ENCODE measurements at places on chromosomes 12 and 14.
A peak's percentile ranks its signal among the peaks of the same experiment; 100 is the strongest.

GRCh38 chr14:93901813-93902212 is 25.3 kb upstream of the FAM181A start:
- no peaks in the 10 kb centered on the region for H3K36me3 ChIP-seq
- no peak overlapping the region for H3K4me3 ChIP-seq
- H3K27me3 ChIP-seq = peaks cover 41% of the 10 kb centered on the region
- DNase-seq = no peak
- no peak overlapping the region for H3K27ac ChIP-seq
- no peaks in the 10 kb centered on the region for H3K4me1 ChIP-seq

DNA sequence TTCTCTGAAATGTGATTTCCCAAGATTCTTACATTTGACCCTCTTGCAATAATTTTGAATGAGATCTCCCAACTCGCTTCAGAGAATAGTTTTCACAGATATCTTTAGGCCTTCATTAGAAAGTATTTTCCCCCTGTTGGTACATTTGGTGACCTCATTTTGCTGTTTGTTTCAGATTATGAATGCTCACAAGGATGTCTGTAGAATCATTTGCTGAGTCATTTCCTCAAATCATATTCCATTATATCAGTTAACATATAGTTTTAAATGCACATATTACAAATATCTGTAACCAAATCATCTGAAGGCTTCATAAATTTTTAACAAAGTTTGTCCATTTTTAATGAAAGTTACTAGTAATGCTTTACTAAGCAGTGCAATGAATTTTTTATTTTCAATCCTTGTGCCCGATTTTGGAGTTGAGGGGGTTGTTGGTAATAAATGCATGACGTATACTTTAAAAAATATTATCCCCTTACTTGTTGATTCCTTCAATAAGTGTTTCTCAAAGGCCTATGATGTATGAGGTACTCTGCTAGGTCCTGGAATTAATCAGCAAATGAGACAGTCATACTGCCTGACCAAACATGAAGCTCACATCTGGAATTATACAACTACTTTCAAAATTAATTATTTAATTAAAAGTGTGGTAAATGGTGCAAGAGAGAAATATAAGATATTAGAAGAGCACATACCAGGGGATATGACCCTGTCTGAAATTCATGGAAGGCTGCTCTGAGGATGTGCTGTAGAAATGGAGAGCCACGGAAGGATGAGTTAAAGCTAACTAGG is 126.9 kb upstream of the RAP1B start:
- H3K36me3 ChIP-seq = no peaks in the 10 kb centered on the region
- DNase-seq = no peak
- no peak overlapping the region for H3K4me3 ChIP-seq
- H3K4me1 ChIP-seq = peaks cover 36% of the 10 kb centered on the region
- no peaks in the 10 kb centered on the region for H3K27me3 ChIP-seq

DNA sequence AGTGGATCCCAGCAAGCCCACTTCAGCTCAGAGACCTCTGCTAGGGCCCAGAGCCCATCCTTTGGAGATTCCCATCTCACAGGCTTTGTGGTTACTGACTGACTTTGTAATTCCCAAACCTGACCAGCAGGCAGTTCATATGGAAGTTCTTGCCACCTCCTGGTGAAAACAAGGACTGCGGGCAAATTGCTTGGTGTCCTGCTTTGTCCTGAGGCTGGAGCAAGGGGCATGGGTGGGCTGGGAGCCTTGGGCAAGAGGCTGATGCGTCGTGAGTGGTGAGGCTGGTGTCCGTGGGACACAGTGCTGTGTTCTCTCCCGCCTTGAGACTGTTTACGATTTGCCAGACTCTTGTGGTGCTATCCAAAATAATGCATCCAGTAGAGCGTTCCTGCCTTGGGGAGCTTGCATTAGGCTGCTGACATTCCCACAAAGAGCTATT is 91.0 kb downstream of the LRRC74A start:
- DNase-seq = no peak
- H3K27me3 ChIP-seq = no peaks in the 10 kb centered on the region
- H3K27ac ChIP-seq = peak overlapping the region; percentile 99
- peaks cover 75% of the 10 kb centered on the region for H3K4me1 ChIP-seq
- no peaks in the 10 kb centered on the region for H3K36me3 ChIP-seq
- H3K4me3 ChIP-seq = no peak overlapping the region

DNA sequence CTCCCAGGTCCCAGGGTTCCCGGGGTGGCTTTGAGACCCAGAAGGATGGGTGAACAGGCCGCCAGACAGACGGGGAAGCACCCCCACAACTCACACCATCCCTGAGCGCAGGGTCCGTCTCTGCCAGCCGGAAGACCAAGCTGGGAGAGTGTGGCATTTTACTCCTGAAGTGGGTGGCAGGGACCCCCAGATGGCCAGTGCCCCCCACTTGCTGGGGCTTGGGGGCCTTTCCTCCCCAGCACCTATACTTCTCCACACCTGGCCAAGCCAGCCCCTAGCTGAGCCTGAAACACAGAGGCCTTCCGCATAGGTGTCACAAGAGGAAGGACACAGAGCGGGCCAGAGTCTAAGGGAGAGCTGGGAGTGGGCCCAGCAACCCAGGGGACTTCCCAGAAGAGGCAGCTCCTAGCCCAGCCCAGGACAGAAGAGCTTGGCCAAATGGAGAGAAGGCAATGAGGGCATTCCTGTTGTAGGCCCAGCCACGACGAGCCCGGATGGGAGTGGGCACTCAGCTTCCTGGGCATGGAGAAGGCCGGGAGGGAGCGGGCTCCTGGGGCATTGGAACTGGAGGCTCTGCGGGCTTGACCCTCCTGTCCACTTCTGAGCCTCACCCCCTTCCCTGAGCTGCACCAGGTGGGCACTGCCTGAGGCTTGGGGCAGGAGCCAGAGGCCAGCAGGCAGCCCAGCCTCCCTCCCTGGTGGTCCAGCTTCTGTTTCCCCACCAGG is 3.3 kb downstream of the AHNAK2 start:
- H3K36me3 ChIP-seq = no peaks in the 10 kb centered on the region
- no peak overlapping the region for H3K4me3 ChIP-seq
- peak overlapping the region; percentile 93 for H3K27ac ChIP-seq
- peak; percentile 89 for DNase-seq
- H3K27me3 ChIP-seq = no peaks in the 10 kb centered on the region

- peaks cover 17% of the 10 kb centered on the region for H3K4me1 ChIP-seq
- no peak overlapping the region for H3K4me3 ChIP-seq
- peaks cover 15% of the 10 kb centered on the region for H3K36me3 ChIP-seq
- H3K27ac ChIP-seq = no peak overlapping the region
Measured at GRCh38 chr14:90614696-90615516, 201.3 kb downstream of the TTC7B start.

GRCh38 chr12:57214398-57214781 is 2.2 kb upstream of the NXPH4 start:
- H3K4me3 ChIP-seq = peak overlapping the region; percentile 32
- peak overlapping the region; percentile 92 for H3K27ac ChIP-seq
- H3K4me1 ChIP-seq = peaks cover 74% of the 10 kb centered on the region

DNA sequence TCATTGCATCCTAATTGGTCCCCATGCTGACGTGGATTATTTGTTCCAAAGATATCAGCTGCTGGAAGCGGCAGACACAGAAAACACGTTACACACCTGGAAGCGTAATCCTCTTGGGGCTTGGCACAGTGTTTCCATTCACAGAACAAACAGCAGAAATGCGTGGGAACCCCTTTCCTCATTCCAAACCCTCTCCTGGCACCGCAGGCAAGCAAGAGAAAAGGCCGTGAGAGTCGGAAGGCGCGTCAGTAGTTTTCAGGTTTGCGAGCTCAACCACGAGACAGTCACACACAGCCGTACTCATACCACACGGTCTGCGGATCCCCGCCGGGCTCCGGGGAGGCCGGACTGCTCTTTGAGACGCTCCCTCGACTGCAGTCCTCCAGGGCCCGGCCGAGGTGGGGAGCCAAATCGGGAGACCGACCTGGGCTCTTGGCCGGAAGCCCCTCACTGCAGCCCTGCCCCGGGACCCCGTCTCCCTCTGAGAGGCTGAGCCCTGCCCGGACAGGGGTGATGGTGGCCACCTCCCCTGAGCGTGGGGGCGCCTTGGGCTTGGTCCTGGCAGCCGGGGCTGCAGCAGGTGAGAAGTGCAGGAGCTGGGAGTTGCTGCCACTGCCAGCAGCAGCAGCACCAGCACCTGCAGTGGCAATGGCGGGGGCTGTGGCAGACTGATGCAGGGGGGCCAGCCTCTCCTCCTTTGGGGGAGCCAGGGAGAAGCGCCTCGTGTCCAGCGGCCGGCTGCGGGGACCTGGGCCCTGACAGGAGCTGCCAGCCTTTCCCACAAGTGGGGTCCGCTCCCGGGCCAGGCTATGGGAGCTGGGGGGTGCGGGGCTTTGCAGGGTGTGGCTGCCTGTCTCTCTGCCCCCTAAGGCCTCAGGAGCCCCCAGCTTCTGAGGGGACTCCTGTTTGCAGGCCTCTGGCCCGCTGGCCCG is 28.1 kb upstream of the GPR68 start:
- no peaks in the 10 kb centered on the region for H3K36me3 ChIP-seq
- H3K4me3 ChIP-seq = no peak overlapping the region
- peak; percentile 91 for DNase-seq
- peaks cover 3% of the 10 kb centered on the region for H3K27me3 ChIP-seq
- no peak overlapping the region for H3K27ac ChIP-seq
- peaks cover 13% of the 10 kb centered on the region for H3K4me1 ChIP-seq

DNA sequence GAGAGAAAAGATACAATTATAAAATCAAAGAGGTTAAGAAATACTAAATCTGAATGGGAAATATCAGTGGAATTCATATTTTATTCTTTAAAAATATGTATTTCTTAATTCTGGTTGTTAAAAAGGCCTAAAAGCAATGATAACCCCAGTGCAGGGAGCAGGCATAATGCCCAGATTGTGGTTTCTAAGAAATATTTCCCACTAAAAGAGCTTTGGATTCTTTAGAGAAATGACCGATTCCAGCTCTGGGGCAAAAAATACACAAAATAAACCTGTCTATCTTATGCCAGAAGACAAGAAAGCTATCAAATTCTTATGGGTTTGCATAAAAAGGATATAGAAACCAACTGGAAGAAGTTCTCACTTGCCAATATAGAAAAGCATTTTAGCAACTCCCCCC is 71.6 kb downstream of the PDE6H start:
- peak overlapping the region; percentile 73 for H3K27ac ChIP-seq
- DNase-seq = no peak
- no peak overlapping the region for H3K4me3 ChIP-seq
- no peaks in the 10 kb centered on the region for H3K27me3 ChIP-seq

DNA sequence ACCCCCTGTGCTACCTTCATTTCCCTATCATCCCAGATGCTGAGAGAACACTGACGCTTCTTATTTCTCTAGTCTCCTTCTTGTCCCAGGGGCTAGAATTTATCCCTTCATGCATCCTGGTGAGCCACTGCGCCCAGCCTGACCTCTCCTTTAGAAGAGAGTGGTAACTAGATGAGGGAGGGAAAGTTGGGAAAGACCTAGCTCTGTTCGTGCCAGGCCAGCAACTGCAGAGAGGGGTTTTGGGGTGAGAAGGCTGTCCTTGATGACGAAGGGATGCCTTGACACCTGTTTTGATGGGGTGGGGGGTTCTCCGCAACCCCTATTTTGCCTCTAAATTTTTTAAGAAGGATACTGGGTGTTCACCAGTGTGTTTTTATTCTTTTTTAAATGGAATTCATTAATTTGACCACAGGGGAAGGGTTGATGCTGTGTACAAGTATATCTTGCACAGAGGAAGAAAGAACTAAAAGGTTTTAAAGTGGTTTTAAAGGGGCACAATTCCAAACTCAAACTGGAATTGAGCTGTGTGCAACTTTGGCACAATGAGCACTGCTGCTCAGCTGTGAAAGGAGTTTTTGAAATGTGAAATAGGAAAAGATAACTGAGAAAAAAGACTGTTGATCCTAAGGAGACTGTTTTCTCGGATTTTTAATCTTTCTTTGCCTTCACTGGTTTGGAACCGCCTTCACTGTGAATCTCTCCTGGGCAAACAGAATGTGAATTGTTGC is 7.0 kb upstream of the MMP19 start:
- H3K4me3 ChIP-seq = no peak overlapping the region
- H3K4me1 ChIP-seq = peaks cover 59% of the 10 kb centered on the region
- no peaks in the 10 kb centered on the region for H3K27me3 ChIP-seq
- no peak for DNase-seq

GRCh38 chr14:63710497-63710896 is 17.4 kb downstream of the SGPP1 start:
- H3K4me1 ChIP-seq = peaks cover 26% of the 10 kb centered on the region
- DNase-seq = no peak
- H3K27me3 ChIP-seq = no peaks in the 10 kb centered on the region
- H3K27ac ChIP-seq = no peak overlapping the region
- H3K4me3 ChIP-seq = no peak overlapping the region

DNA sequence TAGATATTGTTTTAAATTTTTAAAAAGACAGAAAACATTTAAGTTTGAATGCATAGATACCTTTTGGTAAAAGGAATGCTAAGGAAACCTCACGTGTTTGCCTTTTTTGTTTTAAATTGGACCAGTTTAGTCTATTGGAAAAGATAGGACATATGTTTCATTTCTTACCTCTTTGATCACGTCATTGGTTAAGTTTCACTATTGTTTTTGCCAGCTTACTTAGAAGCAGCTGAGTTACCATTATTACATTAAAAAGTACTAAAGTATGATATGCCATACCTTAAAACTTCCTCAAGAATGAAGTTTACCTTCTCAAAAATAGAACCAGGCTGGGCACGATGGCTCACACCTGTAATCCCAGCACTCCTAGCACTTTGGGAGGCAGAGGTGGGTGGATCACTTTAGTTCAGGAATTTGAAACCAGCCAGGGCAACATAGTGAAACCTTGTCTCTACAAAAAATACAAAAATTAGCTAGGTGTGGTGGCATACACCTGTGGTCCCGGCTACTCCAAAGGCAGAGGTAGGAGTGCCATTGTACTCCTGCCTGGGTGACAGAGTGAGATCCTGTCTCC is 54.4 kb downstream of the SRGAP1 start:
- peak overlapping the region; percentile 32 for H3K27ac ChIP-seq
- H3K27me3 ChIP-seq = no peaks in the 10 kb centered on the region
- no peak overlapping the region for H3K4me3 ChIP-seq
- H3K36me3 ChIP-seq = no peaks in the 10 kb centered on the region
- peaks cover 27% of the 10 kb centered on the region for H3K4me1 ChIP-seq

GRCh38 chr12:15556411-15557102 is 232.6 kb downstream of the EPS8 start:
- H3K4me3 ChIP-seq = peak overlapping the region; percentile 17
- no peak for DNase-seq
- H3K27me3 ChIP-seq = no peaks in the 10 kb centered on the region
- no peaks in the 10 kb centered on the region for H3K36me3 ChIP-seq

- H3K4me3 ChIP-seq = no peak overlapping the region
- no peak for DNase-seq
- H3K4me1 ChIP-seq = peaks cover 75% of the 10 kb centered on the region
- no peaks in the 10 kb centered on the region for H3K27me3 ChIP-seq
Measured at GRCh38 chr14:22474730-22475351, 114.2 kb downstream of the DAD1 start.

- no peak overlapping the region for H3K4me3 ChIP-seq
- H3K4me1 ChIP-seq = peaks cover 74% of the 10 kb centered on the region
- no peak for DNase-seq
Measured at GRCh38 chr12:105461271-105461943, 130.9 kb downstream of the C12orf75 start.

- no peak for DNase-seq
- H3K4me1 ChIP-seq = no peaks in the 10 kb centered on the region
- no peak overlapping the region for H3K4me3 ChIP-seq
- no peaks in the 10 kb centered on the region for H3K36me3 ChIP-seq
- peaks cover 60% of the 10 kb centered on the region for H3K27me3 ChIP-seq
Measured at GRCh38 chr14:92905667-92906066, 17.3 kb upstream of the CHGA start.
